ENCODE measurements at places on chromosomes 2 and 18. TPM values are rescaled to one million over a fixed set of nuclear protein-coding genes. Genes with fewer than 3 reads are reported as not detected.

The KIAA2012 gene
- not detected for total RNA-seq

The SERPINB5 gene
- not detected for total RNA-seq

The TMEFF2 gene
- total RNA-seq, result not detected

The MALT1 gene
- 26.0 TPM for total RNA-seq

The GNAL gene
- total RNA-seq, result 12.9 TPM

The CYP1B1 gene
- total RNA-seq, result 242 TPM

The SPR gene
- total RNA-seq, result 29.3 TPM

The GYPC gene
- 68.8 TPM for total RNA-seq

The DUSP2 gene
- total RNA-seq, result 21.1 TPM

The CAPN13 gene
- not detected for total RNA-seq

The CPLX4 gene
- total RNA-seq, result not detected

The CFAP65 gene
- not detected for total RNA-seq

The GPR75 gene
- total RNA-seq, result 2.1 TPM

The AMER3 gene
- not detected for total RNA-seq

The HOXD8 gene
- 12.6 TPM for total RNA-seq

The ZNF892 gene
- 14.4 TPM for total RNA-seq

The GULP1 gene
- 85.8 TPM for total RNA-seq

The CNDP1 gene
- total RNA-seq, result not detected

The HOXD11 gene
- total RNA-seq, result 1.8 TPM

The POTEC gene
- not detected for total RNA-seq

The G6PC2 gene
- not detected for total RNA-seq

The IL1RN gene
- not detected for total RNA-seq

The MRPL53 gene
- total RNA-seq, result 37.7 TPM

The ATG16L1 gene
- 44.1 TPM for total RNA-seq

The LRATD1 gene
- 2.4 TPM for total RNA-seq

The PLCD4 gene
- 9.2 TPM for total RNA-seq

The WNT10A gene
- 0.21 TPM for total RNA-seq

The COL6A3 gene
- total RNA-seq, result 262 TPM
